Activated naive CD4-positive, alpha-beta T cell treated with anti-CD3 and anti-CD28 coated beads, Interleukin-2, amount 50 U/mL, for 16 hours (primary cell): ENCODE measurements at places on chromosomes 11 and 22.

- peak; percentile 48 for DNase-seq
Measured at GRCh38 chr22:19679522-19680101, 34.7 kb upstream of the SEPTIN5 start.

DNA sequence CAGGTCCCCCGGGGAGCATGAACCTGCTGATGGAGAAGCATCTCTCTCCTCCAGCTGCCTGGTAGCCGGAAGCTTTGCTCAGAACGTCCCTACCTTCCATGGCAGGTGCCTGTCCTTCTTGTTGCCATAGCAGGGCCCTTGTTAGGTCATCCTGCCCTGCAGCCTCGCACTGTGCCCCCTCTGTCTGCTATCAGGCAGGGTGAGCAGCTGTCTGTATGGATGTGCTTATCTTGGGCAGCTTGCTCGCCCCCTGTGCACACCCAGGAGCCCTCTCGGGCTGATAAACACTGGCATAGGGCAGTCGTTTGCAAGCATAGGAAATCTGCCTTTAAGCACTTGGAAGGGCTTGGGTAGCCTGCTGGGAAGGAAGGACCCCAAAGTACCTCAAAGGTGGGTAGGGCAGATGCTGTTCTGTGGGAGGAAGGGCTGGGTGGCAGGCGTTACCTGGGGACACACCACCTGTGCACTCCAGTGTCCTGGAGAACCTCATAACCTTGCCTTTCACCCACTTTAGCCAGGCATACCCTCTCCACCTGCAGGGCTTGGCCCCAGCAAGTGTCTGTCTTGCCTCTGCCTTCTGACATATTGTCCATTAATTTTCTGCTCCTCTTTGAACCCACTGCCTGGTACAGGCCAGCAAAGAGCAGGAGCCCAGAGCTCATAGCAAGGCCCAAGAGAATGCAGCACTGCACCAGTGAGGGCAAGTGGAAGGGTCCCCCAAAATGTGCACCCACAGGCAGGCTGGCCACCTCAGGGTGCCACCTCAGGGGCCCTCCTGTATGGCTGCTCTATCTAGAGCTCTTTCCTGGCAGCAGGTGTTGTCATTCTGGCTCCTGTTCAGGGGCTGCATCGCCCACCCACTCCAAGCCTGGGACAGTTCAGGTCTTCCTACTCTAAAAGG is 8.0 kb upstream of the COMT start:
- no peak for DNase-seq

- no peak for DNase-seq
Measured at GRCh38 chr11:102458548-102458947, 6.0 kb upstream of the TMEM123 start.

DNA sequence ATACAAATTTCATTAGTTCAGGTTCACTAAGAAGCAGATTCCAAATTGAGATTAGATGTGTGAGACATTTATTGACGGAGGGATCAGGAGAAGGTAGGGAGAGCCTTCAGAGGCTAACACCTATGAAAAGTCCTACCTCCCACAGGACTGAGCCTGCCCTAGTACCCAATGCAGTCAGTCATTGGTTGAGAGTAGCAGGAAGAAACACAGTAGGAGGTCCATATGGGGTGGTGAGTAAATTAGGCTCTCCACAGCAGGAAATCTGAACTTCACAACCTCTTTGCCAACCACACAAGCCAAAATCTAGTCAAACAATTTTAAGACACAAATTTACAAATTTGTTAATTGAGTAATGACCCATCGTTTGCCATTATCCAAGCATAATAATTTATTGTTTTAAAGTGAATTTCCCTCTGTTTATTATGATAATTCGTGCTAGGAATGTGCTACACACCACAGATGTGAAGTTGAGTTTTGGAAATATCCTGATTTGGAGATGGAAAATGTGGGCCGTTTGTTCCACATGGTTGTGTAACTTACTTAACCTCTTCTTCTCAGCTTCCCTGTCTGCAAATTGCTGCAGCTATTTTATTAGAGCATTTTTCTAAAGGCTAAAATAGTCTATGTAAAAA is 542.1 kb downstream of the ETS1 start:
- no peak for DNase-seq

GRCh38 chr22:20299746-20300136 is 20.1 kb downstream of the DGCR6L start:
- DNase-seq, result no peak
